ENCODE measurements at places on chromosomes 4 and X.

- no peak for DNase-seq
These were observed 4.8 kb downstream of the BCOR start for GRCh38 chrX:40092808-40093435.

- no peak for DNase-seq
These were observed 207.3 kb upstream of the MAGEB2 start for GRCh38 chrX:30008031-30008430.

DNA sequence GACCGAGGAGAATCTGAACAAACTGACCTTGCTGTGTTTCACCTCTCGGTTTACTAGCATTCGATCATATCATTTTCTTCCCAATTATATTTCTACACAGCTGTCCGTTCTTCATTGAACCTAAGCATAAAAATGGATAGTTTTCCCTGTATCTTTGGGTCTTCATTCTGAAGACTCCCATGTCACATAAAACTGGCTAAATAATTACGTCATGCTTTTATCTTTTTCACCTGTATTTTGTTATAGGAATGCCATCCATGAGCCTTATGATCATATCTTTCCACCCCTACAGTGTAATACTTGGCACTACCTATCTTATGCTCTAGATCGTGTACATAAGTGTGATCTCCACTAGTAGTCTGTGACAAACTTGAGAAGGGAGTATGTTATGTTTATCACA, 456.1 kb downstream of the FGF13 start:
- DNase-seq, result no peak

- DNase-seq, result peak; percentile 81
These were observed 584.0 kb upstream of the TENM3 start for GRCh38 chr4:181659202-181659601.

DNA sequence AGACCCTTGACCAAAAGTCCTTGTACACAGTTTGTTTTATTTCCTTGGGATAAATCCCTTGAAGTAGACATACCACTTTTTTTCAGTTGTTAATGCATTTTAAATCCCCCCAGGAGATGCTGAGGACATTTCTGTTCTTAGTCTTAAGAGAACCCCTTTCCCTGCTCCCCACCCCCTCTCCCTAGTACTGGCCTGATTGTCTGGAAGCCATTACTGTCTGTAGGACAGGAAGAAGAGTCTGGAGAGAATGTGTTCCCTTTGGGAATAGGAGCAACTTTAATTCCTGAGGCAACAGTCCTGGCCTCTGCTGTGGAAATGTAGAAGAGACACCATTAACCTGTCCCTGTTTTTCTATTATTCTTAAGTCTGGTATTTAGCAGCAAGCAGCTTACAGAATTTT, 52.3 kb upstream of the TMEM131L start:
- DNase-seq, result no peak
